ENCODE measurements at places on chromosomes 2 and 18.

GRCh38 chr18:28922936-28923335, 746.0 kb upstream of the CDH2 start:
- DNase-seq = no peak

DNA sequence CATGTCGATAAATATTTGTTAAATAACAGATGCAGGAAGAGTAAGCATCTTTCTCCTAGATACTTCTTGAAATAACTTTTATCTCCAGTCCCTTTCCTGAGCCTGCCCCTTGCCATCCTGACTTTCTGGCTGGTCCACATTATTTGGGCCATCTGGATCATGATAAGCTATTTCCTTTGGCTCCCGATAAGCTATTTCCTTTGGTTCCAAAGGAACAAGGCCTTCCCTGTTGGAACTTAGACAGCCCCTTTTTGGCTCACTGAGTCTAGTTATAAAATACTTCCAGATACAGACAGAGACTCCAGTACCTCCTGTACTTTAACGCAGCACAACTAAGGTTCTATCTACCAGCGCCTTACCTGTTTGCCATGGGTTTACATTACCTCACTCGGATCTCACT, 205.3 kb upstream of the CCDC150 start:
- no peak for DNase-seq

GRCh38 chr18:25144820-25145219, 207.1 kb downstream of the ZNF521 start:
- DNase-seq = no peak

GRCh38 chr2:121372721-121373353, 87.8 kb upstream of the TFCP2L1 start:
- DNase-seq = no peak

- DNase-seq = no peak
Measured at GRCh38 chr2:232569541-232569940, 19.1 kb downstream of the EIF4E2 start.

- no peak for DNase-seq
Measured at GRCh38 chr2:233258211-233258610, 6.7 kb downstream of the ATG16L1 start.

- no peak for DNase-seq
Measured at GRCh38 chr2:236984046-236984445, 101.6 kb upstream of the COPS8 start.

GRCh38 chr2:107340955-107341354, 455.0 kb upstream of the ST6GAL2 start:
- DNase-seq = no peak

GRCh38 chr2:148649936-148650335, 5.4 kb downstream of the EPC2 start:
- no peak for DNase-seq

GRCh38 chr2:7861910-7862702, 819.8 kb upstream of the ID2 start:
- no peak for DNase-seq

DNA sequence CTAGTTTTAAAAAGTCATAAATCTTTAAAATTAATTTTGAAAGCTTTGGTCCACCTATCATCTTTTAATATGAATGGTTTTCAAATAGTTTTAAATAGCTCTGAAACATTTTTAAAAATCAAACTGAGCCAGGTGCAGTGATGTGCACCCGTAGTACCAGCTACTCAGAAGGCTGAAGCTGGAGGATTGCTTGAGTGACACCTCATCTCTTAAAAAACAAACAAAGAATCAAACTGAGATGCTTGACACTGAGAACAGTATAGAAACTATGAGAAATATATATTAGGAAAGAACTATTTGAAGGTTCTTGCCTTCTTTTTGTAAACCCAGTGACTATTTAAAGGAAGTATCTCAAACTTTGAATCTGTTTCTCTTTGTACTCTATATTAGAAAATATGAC, 67.4 kb downstream of the BARD1 start:
- no peak for DNase-seq

GRCh38 chr2:179915395-179915992, 54.1 kb upstream of the ZNF385B start:
- no peak for DNase-seq

GRCh38 chr18:22564036-22564435, 146.3 kb upstream of the CTAGE1 start:
- no peak for DNase-seq

DNA sequence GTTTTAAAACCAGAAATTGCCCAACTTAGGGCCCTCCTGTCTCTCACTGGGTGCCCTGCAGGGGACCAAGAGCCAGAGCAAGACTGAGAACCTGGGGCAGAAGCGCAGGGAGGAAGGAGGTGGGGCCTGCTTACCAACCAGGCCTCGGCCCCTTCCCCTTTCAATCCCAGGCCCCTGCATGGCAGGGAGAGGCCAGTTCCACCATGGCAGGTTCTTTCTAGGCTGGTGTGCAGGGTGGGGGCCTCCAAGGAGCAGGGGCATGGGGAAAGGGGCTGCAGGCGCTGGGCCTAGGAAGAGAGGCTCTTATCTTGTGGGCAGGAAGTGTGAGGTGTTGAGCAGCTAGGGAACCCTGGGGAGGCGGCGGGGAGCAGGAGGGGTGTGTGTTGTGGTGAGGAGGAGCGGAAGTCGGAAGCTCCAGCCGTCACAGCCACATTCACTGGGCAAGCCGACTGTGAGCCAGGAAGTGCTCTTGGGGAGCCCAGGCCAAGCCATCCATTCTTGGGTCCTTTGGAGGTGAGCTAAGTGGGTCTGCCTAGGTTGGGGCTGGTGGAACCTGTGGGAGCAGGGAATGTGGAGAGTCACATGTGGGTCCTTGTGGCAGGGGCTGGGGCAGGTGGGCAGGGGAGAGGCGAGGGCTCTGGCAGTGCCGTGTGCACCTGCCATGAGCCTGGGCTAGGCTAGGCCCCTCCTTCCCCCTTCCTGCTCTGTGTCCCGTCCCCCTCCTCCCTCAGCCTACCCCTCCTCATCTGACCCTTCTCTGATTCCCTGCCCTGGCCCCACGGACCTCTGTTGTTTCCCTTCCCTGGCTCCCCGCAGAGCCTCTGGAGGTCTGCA, at the start of gene PSD4:
PSD4 (plus strand) TSS at position 430 of the 834 bp plus-strand sequence. CDS start 8,486 bp downstream, outside the sequence.
- DNase-seq = peak; percentile 75

DNA sequence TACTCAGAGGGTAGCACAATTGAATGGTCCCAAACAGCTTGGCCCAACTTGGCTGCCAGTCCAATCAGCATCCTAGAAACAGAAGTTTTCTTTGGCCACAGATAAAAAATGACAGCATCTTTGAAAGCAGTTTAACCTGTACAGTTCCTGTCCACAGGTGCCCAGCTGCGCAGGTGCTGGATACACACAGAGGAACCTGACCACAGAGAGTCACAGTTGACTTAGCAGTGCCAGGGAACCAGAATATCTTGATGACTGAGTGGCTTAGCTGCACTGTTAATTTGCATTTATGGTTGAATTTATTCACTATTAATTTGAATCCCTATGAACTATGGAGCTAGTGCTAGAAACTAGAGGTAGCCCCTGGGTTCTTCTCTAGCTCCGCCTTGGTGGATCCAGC, 93.7 kb downstream of the TPGS2 start:
- no peak for DNase-seq

GRCh38 chr2:24577481-24577880, 86.4 kb downstream of the NCOA1 start:
- DNase-seq = no peak

GRCh38 chr2:137348301-137348700, 583.0 kb downstream of the THSD7B start:
- DNase-seq = no peak

DNA sequence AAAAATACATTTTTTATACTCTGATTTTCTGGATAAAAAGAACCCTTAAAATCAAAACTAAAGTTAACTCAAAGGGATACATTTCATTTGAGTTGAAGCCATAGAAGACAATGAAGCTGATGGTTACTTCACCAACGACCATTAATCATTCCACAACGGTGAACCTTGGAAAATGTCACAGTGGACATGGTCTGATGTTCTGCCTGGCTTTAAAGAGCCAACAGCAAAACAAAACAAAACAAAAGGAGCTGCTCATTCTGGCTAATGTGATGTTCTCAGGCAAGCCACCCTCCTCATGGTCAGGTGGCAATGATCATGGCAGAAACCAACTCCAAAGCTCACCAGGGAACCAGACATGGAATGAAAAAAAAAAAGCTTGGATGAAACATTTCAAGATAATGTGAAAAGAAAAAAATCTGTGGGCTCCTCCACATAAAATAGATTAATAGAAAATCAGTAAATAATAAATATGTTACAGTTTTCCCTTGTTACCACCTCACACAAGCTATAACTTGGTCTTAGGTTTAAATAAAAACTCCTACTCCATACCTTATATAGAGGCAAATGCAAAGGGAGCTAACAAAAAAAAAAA, 90.1 kb upstream of the SERTAD2 start:
- DNase-seq = no peak

- no peak for DNase-seq
Measured at GRCh38 chr2:16252891-16253290, 312.5 kb downstream of the MYCN start.

DNA sequence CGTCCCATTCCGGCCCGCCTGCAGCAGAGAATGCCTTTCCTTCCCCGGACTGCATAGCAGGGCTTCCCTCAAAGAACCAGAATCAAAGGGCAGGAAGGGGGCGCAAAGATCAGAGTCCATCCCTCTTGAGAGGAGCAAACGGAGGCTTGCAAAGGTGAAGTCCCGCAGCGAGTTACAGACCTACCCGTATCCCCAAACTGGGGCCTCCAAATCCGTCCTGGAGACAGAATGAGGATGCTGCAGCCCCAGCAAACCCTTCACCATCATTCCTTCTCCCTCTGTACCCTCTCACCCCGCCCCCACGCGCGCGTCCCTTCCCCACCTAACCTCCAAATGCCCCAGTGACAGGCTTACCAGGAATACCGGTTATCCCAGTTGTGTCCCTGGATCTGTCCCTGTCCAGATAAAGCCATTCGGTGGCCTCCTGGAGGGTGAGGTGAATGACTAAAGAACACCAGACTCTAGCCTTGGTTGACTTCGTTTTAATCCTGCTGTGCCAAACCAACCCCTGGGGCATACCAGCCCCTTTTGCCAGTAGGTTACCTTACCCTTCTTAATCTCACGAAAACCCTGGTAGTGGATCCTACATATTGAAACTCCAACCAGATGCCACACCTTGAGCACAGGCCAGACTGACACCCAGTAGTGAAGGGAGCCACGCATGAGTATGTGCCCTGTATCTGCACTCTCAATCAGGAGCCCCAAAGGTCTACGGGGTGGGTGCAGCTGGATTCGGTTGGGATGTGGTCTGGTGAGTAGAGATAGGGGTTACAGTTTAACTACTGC, 961 bp upstream of the SLC40A1 start:
- no peak for DNase-seq

GRCh38 chr2:108993095-108993937, 4.3 kb upstream of the EDAR start:
- DNase-seq = no peak

DNA sequence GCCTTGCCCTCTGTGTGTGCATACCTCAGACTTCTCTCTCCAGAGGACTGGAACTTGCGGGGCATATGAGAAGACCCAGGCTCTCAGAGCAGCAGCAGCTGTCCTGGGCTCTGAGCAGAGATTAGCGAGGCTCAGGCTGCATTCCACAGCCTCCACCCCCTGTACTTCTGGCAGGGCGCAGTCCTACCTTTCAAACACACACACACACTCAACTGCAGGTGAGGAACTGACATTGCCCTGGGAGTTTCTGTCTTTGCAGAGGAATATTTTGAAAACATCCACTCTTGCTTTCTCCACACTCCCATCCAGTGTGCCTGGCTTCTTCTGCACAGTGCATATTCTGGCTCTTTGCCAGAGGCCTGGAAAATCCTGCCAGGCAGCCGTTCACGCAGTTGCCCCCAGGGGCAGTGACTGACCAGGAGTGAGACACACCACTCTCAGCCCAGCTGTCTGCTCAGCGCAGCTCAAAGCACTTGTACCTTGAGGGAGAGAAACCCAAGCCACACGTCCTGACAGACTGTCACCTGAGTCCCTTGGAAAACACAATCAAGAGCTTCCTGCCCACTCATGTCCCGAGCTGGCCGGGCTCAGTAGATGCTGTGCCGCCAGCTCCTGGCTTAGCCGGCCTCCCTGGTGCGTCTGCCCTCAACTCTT, 460.8 kb downstream of the RNF144A start:
- no peak for DNase-seq

DNA sequence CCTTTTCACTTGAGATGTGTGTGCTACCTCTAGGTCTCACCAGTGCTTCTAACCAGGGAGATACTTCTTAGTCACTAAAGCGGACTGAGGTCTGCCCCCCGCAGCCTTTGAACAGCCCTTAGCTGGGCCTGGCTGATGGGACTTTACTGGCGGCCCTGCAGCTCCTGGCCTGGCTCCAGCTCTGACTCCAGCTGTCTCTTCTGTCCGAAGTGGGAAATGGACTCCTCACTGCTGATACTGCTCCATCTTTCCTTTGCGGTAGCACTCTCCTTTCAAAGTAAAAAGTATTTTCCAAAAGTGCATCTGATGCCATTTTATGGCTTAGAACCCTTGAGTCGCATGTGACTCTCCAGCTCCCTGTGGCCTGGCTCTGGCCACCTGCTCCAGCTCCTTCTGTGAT, 64.5 kb downstream of the ATP9B start:
- DNase-seq = no peak

GRCh38 chr2:100242891-100243619, 79.2 kb downstream of the LONRF2 start:
- peak; percentile 25 for DNase-seq

GRCh38 chr2:30341500-30342267, 105.4 kb upstream of the LCLAT1 start:
- no peak for DNase-seq

DNA sequence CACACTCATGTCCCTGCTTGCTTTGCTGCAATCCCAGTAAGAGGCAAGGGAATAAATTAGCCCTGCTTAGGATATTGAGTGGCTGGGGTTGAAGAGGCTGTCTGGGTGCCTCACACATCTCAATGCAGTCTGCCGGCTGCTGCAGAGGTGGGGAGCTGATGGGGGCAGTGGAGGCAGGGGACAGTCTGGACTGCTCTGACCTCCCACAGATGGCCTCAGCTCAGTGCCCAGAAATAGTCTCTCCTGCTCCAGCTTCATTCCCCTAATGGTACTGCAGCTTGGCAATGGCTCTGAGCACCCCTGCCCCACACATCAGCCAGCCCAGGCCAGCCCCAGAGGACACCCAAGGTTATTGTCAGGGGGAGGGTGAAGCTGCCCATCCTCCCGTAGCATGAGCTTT, 21.5 kb upstream of the TNS1 start:
- no peak for DNase-seq

DNA sequence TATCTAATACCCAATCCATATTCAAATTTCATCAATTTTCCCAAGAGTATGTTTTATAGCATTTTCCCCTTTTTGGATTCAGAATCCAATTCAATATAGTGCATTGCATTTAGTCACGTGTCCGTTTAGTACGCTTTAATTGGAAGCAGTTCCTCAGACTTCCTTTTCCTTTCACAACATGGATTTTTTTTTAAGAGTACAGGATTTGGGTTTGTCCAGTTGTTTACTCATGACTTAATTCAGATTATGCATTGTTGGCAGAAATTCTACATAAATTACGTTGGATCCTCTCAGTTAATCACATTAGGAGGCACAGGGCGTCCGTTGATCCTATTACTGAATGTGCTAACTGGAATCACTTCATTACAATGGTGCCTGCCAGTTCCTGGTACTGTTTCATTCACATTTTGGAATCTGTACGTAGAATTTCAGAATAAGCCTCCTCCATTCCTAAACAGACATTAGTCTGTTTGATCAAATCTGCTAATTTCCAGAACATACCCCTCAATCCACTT, 70.0 kb upstream of the ATIC start:
- no peak for DNase-seq

Data from T-helper 17 cell (primary cell).